ENCODE measurements at places on chromosomes 3 and 15.

GRCh38 chr15:39874890-39875549, 45.0 kb downstream of the GPR176 start:
- DNase-seq: peak; percentile 41

- peak; percentile 63 for DNase-seq
These were observed 86.8 kb downstream of the LSM3 start for GRCh38 chr3:14265246-14265962.

- DNase-seq: no peak
These were observed 15.9 kb downstream of the TGM5 start for GRCh38 chr15:43250785-43251184.

DNA sequence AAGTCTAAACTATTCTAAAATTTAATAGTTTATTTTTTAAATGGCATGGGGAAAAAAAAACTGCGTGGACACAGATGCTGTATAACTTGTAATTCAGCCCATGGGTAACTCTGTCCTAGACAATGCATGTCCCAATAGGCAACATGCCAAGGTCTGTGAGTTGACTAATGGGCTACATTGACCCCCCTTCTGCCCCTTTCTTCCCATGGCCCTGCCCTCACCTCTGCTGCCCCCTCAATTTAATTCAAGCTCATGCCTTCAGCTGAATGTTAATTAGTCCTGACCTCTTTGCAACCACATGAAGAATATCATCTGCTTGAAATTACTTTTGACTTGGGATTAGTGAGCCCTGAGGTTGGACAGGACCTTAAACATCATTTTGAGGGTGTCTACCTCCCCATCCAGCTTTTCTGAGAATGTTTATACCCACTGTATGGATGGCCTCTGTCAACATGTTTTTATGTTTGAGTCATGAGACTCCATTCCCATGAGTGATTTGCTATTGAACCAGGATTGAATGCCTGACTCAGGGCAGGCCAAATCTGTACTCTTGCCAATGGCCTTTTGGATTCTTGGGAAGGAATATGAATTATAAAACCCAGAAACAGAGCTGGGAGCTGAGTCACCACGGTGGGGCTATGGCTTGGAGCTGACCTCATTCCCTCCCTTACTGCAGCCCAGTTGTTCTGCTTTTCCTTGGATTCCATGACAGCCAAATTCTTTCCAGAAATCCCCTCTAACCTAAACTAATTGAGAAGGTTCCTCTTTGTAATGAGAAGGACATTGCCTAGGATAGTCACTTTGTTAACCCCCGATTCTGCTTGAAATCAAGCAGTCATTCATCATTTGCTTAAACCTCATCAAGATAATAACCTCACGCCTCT, 33.5 kb upstream of the PDE8A start:
- DNase-seq: peak; percentile 96

DNA sequence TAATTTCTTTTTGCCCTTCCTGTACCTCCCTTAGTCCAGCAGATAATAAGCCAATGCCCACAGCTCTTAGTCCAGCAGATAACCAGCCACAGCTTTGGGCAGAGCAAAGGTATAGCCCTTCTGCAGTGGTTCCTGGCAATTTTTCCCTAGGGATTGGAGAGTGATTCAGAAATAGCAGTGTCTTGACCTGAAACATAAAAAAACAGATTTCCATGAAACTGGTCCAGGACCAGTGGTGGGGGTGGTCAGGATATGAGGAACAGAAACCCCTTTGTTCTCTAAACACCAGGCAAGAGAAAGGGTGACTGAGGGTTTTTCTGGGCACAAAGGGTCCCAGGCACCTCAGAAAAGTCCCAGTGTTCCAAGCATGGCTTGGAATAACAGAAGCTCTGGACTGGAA, 103.4 kb downstream of the ARRDC4 start:
- DNase-seq: peak; percentile 67

- no peak for DNase-seq
These were observed 22.9 kb downstream of the MRAS start for GRCh38 chr3:138371070-138371965.

GRCh38 chr3:184848934-184849333, 37.0 kb downstream of the VPS8 start:
- no peak for DNase-seq

GRCh38 chr3:63762934-63763550, 56.1 kb upstream of the C3orf49 start:
- peak; percentile 68 for DNase-seq

DNA sequence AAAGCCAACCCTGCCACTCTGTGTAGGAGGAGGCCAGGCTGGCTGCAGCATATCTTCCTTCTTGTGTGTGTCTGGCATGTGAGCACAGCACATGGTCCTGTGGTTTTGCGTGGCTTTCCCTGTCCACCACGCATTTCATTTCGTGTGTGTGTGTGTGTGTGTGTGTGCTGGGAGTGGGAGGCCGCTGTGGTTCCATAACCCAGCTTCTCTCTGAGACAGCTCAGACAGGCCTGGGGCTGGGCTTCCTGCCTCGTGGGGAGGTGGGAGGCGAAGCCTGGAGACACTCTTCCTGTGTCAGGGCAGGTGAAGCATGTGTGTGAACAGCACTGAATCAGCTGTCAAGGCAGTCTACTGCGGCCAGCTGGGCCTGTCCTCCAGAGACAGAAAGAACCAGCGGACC, 16.0 kb upstream of the MRPS22 start:
- DNase-seq: no peak

DNA sequence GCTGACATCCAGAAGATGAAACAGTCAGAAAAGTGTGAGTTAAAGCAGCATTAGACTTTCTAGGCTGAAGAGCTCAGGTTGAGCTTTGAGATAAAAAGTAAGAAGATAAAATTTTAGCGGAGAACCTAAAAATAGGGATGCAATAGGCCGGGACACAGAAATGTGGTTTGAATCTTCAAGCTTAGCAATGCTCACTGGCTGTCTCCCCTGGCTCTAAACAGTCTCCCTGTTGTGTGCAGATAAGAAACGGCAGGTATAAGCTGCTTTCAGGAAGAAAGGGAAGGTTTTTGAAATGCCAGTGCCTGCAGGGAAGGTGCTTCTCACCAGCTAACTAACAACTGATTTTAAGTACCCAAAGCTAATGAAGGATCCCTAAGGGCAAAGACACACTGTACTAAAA, 718.7 kb upstream of the SGO1 start:
- DNase-seq: no peak

DNA sequence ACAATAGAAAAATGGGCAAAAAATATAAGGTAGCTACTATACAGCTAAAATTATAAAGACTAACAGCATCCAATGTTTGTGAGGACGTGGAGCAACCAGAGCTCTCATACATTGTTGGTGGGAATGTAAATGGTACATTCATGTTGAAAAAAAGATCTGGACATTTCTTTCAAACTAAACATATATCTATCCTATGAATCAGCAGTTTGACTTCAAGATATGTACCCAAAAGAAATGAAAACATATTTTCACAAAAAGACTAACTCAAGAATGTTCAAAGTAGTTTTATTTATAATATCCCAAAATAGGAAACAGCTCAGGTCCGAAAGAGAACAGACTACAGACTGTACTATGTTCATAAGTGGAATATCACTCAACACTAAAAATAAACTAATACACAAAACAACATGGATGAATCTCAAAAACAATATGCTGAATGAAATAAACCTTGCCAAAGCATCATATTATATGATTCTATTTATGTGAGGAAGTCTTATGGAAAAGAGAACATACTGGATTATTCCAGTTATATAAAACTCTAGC, 8.8 kb upstream of the TTBK2 start:
- DNase-seq: no peak

DNA sequence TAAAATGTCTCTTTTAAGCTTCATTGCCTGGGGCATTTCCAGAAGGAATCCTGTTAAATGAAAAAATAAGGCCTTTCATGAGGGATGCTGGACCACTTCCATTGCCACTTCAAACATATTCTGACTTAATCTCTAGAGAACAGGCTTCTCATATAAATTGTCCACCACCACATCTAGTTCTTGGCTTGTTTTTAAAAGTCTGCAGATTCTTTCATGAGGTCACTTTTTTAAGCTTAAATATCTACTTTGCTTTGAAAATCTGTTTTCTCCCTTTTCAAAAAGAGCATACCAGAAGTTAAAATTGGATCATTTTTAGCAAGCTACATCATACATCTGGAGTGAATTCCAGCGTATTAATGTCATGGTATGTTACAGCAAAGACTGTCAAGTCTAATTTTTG, 131.6 kb downstream of the C3orf70 start:
- DNase-seq: peak; percentile 51

GRCh38 chr15:41603941-41604911, 45.2 kb downstream of the TYRO3 start:
- DNase-seq: peak; percentile 81

GRCh38 chr15:79674124-79674465, 222.7 kb downstream of the MTHFS start:
- DNase-seq: no peak

GRCh38 chr3:9770276-9770812, 597 bp upstream of the CAMK1 start:
- peak; percentile 16 for DNase-seq

DNA sequence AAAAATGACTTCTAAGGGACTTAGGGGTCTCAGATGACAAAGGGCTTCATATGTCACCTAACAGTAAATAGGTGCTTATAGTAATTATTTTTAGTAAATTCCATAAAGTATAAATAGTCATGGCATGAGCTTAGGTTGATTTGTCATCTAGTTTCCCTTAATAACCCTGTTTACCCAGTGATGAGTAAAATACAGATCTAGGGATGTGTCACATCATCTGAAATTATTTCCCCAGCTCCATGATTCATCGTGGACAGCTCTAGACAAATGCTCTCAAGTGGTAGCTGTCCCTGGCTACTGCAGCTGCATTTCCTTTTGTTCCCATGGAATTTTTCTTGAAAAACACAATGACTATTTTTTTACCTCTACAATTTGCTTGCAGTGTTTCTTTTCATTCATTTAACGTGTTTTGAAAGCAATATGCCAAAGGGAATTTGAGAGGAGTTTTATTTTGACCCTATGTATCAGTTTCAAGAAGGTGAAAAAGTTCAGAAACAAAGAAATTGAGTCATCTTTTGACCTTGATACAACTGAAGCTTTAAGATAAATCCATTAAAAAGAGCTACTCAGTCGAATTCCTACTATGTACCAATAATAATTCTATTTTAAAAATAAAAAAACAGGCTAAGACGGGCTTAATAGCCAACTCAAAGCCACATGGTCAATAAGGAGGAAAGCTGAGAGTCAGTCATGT, 241.6 kb downstream of the KCNMB2 start:
- peak; percentile 78 for DNase-seq

DNA sequence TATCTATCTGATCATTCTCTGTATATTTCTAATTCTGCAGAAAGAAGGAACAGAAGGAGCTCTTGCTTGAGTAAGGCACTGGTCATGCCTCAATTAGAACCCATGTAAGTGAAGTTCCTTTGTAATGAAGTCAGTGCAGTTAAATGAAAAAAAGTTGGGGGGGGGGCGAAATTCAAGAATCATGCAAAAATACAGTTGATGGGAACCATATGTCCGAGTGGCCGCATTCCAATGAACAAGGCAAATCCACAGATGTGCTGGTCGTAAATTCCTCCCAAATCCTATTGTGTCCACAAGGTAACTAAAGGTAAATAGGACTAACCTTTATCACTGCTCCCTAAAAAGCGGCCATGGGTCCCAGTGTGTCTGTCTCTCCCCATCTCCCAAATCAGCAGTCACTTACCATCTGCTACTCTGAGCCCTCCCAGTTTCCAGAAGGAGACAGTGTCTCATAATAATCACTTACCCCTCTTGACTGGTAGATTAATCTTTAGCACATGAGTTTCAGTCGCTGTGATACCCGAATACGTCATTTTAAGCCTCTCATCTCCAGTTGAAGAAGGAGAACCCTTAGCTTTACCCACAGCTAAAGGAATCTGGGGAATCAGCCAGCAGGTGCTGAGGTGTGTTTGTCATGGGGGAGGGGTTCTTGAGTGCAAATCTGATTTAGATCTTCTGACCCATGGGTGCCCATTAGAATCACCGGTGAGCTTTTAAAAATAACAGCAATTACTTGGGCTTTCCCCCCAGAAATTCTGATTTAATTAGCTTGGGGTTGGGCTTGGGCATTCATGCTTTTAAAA, 56.3 kb upstream of the EPHB3 start:
- DNase-seq: peak; percentile 44

GRCh38 chr15:39854161-39854560, 65.9 kb downstream of the GPR176 start:
- DNase-seq: peak; percentile 59

- DNase-seq: no peak
These were observed 480.9 kb downstream of the ROBO1 start for GRCh38 chr3:79286882-79287281.

- DNase-seq: peak; percentile 49
These were observed 123.1 kb downstream of the DMXL2 start for GRCh38 chr15:51499379-51499976.

DNA sequence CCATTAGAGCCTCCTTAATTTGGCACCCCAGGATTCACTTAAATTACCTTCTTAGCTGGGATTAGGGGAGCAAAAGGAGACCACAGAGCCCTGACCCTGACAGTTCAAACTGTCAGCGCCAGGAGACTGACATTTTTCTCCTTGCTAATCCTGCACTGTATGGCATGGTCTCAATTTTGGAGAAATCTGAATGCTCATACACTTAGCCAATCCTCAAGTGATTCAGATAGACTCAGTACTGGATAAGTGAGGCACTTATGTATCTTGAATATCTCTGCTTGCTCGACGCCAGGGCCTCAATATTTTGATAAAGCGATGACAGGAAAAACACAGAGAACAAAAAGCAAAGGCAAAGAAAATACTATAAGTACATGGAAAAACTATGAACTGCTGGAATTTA, 375.9 kb upstream of the WNT5A start:
- DNase-seq: no peak

DNA sequence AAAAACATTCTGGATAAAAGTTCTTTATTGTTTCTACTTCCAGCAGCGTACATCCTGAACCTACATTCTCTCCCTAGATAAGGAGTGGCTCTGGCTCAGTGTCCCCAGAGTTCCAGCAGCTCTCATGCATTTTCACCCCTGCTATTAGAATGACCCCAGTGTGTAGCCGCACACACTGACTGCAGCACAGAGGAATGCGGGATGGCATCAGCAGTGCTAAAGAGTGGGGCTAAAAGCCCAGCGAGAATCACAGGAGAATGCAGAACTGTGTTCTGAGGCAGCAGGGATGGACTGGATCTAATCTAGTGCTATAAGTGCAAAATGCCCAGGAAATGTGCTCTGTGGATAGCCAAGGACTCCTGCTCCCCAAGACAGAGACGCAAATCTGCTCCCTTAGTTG, 66.4 kb upstream of the TJP1 start:
- peak; percentile 55 for DNase-seq

DNA sequence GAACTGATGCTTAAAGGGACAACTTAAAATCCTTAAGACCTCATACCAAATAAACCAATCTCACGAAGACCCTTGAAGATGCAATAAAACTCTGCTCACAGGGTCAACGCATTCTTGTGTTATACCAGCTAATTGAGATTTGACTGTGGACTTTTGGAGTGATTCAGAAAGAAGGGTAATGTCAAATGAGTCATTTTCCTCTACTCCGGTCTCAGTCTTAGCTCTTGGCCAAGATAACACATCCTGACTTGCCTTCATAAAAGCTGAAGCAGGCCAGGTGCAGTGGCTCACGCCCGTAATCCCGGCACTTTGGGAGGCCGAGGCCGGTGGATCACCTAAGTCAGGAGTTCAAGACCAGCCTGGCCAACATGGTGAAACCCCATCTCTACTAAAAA, 3.8 kb downstream of the PKM start:
- DNase-seq: peak; percentile 91

All from EH (cell line).